ENCODE measurements at places on chromosomes 7 and 10.

DNA sequence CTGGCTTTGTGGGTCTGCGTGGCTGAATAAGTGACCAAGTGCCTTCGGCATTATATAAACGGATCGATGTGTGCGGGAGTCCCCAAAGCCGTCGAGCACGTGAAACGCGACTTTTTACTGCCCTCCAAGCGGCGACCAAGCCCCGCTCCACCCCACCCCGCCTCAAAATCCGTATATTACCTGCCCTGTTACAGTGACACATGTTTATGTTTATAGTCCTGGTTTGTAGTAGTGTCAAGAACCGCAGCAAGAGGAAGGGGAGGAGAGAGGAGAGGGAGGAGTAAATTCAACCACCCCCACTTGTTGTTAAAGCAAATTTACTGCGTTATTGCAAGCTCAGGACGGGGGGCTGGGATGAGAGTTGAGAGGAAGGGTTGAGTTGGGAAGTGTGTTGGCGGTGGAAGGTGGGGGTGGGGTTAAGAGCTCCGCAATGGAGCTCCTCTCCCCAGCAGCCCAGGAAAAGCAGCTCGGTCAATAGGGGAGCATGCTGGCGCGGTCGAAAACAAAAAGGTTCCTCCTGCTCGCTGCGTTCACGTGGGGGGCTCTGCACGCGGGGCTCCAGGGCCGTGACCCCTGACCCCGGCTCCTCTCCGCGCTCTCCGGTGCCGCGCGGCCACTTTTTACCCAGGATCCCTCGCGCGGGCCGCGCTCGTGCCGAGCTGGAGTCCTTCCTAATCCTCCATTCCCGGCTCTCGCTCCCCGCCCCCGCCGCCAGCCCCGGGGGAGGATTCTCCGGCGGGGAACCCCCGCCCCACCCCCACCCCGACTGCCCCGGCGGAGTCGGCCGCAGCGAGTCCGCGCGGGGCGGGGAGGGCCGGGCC is at the start of gene SKIDA1:
TSS of gene SKIDA1 (minus strand) at position 316 of the 821 bp plus-strand sequence. CDS start 7,860 bp downstream, outside the sequence.
- DNase-seq = peak; percentile 57

DNA sequence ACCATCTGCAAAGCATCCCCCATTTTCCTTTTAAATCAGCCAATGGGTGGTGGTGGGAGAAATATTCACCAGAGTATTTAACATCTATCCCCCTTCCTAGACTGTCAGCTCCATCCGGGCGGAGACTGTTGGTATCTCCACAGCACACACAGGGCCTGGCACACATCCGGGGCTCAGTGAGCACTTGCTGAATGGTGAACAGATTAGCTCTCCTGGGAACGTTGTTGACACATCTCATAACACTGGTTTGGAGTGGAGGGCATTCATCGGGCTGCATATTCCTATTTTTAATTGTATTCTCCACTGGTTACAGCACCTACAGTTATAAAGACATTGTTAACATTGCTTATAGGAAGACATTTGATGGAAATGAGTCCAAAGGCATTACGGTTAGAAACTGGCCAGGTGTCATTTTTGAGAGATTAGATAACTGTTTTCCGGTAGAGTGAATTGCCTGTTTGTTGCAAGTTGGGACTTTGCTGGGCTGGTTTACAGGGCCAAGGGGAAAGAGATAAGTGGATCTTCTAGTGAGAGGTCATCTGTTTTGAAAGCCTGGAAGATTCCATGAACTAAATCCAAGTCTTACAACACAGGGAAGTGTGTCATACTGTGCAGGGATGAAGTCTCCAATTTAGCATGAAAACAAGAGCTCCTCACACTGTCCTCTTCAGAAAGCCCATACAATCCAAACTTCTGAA is 101.8 kb downstream of the EGFR start:
- no peak for DNase-seq

DNA sequence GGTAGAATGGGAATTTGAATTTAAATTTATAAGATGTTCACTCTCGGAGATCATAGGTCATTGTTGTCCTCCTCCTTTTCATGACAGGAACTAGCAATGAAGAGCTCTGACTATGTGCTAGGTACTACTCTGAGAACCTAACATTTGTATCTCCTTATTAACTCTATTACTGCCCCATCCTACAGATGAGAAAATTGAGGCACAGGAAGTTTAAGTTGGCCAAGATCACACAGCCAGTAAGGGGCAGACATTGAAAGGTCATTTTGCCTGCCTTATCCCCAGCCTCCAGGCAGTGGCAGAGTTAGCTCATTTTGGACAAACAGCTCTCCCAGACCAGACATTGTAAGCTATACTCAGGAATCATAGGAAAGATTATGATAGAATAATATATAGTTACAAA is 6.0 kb downstream of the SRGN start:
- DNase-seq = no peak

DNA sequence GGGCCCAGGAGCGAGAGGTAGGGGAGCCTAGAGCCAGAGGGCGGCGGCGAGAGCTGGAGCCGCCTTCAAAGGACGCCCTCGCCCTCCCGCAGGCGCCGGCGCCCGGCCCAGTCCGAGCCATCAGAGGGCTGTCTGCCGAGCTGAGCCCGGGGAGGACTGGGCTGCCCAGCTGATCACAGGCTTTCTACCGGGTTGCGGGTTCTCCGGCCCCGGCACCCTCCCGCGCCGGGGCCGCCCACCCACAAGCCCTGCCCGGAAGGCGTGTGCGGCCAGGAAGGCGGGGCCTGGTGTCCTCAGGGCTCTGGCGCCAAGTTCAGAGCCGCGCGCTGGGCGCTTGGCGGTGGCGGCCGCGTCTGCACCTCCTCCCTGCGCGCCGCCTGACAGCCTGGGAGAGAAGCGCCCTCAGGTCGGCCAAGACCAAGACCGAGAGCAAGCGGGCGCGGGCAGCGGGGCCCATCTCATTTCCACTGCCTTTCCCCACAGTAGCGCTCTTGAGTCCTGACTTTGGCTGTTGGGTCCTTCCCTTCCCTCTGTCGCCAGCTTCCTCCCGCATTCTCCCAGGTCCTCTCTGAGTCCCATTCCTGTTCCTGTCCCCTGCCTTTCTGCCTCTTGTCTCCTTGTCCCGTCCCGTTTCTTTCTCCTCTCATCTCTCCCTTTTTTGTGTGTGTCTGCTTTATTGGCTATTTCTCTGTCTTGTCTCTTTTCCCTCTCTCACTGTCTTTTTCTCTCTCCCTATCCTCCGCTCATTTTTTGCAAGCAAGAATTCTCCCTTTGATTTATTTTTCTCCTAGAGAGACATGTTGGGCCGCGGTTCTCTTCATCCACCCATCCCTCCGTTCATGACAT is 60.6 kb upstream of the MSMB start:
- DNase-seq = no peak

DNA sequence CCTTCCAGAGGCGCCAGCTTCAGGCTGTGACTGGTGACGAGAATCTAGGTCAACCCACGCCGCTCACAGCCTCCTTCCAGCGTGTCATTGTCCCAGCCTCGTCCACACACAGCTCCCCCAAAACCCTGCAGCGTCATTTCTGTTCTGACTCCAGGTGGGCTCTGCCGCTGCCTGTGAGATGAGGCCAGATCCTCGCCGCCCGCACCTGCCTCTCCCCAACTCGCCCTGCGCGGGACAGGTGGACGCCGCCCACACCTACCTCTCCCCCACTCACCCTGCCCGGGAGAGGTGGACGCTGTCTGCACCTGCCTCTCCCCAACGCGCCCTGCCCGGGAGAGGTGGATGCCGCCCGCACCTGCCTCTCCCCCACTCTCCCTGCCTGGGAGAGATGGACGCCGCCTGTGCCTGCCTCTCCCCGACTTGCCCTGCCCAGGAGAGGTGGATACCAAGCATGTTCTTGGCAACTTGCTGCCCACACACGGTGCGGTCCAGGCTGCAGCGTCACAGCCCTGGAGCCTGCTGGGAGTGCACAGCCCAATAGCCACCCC is 32.0 kb upstream of the CFAP46 start:
- no peak for DNase-seq

GRCh38 chr10:132383751-132384196 is 13.2 kb upstream of the PWWP2B start:
- DNase-seq = no peak

- DNase-seq = no peak
These were observed 182.6 kb upstream of the RNF32 start for GRCh38 chr7:156458011-156458410.
